ENCODE measurements at places on chromosomes 1 and 21. TPM values are rescaled to one million over a fixed set of nuclear protein-coding genes. Genes with fewer than 3 reads are reported as not detected.

Gene MSH4
- total RNA-seq, result 0.95 TPM

Gene CNIH3
- 1.4 TPM for total RNA-seq

Gene LCE1A
- total RNA-seq, result not detected

Gene TSACC
- not detected for total RNA-seq

Gene KRTAP10-7
- not detected for total RNA-seq

Gene TMEM269
- 0.15 TPM for total RNA-seq

Gene LCK
- 323 TPM for total RNA-seq

Data from activated T-helper 17 cell treated with anti-CD3 and anti-CD28 coated beads, Interleukin-2, amount 50 U/mL, for 72 hours (primary cell).